NCI-H82 (cell line): ENCODE measurements at places on chromosomes 12 and 14.

- DNase-seq: no peak
Measured at GRCh38 chr14:61125867-61126572, 145.0 kb downstream of the SLC38A6 start.

GRCh38 chr14:91041450-91041849 lies 19.0 kb downstream of the RPS6KA5 start:
- DNase-seq: no peak

DNA sequence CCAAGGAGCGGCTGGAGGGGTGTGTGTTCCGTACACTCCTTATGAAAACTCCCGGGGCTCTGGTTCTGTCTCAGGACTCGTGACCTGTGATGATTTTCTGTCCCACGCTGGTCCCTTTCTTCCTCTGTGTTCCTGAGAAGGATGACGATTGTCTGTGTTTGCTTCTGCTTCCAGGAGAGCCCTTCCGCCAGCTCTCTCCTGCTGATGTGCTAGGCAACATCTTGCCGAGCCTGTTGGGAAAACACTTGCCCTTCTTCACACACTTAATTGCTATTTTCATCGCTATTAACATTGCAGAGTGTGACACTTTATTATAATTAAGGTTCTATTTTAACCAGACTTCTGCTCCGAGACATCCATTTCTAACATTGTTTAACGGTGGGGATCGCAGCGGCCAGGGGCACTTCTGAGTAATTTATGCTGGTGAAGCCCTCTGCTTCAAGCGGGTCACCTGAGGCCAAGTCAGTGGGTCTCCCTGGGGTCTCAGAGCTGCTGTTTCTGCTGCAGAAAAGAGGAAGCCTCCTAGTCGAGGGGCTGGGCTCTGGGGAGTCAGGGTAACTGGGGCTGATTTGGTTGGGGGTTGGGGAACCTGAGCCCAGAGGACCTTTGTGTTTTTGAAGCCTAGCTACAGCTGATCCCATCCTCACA lies 88.6 kb downstream of the PRMT8 start:
- DNase-seq: no peak

- DNase-seq: no peak
Measured at GRCh38 chr14:45728434-45729225, 475.6 kb upstream of the MIS18BP1 start.

- no peak for DNase-seq
Measured at GRCh38 chr14:41521891-41522290, 84.8 kb upstream of the LRFN5 start.

DNA sequence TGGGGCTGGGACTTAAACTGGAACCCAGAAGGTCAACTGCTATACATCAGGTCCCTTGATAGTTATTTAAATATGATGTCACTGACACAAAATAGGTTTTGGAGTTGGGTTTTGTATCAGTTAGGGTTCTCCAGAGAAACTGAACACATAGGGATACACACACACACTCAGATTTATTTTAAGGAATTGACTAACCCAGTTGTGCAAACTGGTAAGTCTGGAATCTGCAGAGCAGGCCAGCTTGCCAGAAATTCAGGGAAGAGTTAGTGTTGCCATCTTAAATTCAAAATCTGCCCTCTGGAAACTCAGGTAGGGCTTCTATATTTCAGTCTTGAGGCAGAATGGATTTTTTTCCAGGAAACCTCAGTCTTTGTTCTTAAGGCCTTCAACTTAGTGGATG lies 36.9 kb downstream of the MAPK1IP1L start:
- no peak for DNase-seq

GRCh38 chr12:57477710-57478681 lies 1.7 kb downstream of the ARHGAP9 start:
- no peak for DNase-seq

GRCh38 chr12:89648211-89648930 lies 60.3 kb downstream of the ATP2B1 start:
- DNase-seq: peak; percentile 29

DNA sequence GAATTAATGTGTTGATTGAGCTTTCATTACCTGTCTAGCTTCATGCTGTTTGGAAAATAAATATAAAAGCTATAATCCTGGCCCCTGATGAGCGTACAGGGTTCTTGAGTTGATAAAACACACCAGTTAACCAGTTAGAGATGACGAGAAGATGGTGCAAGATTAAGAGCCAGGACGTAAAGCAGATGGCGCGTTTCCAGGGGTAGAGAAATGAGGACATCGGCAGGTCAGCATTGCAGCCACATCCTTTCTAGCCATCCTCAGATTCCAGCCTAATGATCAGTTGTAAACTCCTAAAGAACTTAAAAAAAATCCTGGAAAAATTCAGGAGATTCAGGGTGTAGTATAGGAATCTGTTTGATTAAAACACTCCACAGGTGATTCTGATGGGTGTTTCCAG lies 203.7 kb downstream of the CACNA1C start:
- no peak for DNase-seq

DNA sequence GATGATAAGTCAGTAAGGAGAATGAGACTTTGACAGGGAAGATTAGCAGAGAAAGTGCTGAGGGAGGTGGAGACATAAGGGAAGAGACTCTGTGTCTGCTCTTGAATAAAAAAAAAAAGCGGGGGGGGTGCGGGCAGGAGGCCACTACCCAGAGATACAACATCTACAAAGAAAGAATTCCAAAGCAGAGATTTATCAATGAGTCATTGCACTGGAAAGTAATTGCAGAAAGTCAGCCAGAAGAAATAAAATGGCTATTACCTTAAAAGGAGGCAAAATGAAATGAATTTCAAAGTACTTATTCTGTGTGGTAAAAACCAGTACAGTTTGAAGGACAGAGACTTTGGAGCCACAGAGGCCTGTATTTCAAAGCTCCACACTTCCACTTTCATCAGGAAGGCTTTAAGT lies 267.1 kb upstream of the PRKD1 start:
- no peak for DNase-seq
